ENCODE measurements at places on chromosomes 13 and 19. TPM values are rescaled to one million over a fixed set of nuclear protein-coding genes. Genes with fewer than 3 reads are reported as not detected.

GRCh38 chr13:45226024-45226423, 25.2 kb upstream of the KCTD4 start:
- no peak overlapping the region for H3K27ac ChIP-seq
- no peaks in the 10 kb centered on the region for H3K4me1 ChIP-seq
- H3K36me3 ChIP-seq, result no peaks in the 10 kb centered on the region

OR7D2 gene
- not detected for total RNA-seq

ZBTB45 gene
- 3.7 TPM for total RNA-seq

GRCh38 chr19:29526730-29527499, 1.1 kb downstream of the VSTM2B start:
- H3K27me3 ChIP-seq, result peaks cover 20% of the 10 kb centered on the region
- DNase-seq, result no peak
- no peaks in the 10 kb centered on the region for H3K36me3 ChIP-seq
- H3K4me3 ChIP-seq, result no peak overlapping the region
- no peak overlapping the region for H3K27ac ChIP-seq

TUBA3C gene
- total RNA-seq, result not detected

SNRNP70 gene
- total RNA-seq, result 150 TPM

CERS1 gene
- 2.3 TPM for total RNA-seq

GRCh38 chr19:45766869-45767346, 2.1 kb downstream of the SIX5 start:
- peak overlapping the region; percentile 91 for H3K27ac ChIP-seq
- H3K36me3 ChIP-seq, result no peaks in the 10 kb centered on the region
- no peak for DNase-seq
- peak overlapping the region; percentile 75 for H3K4me3 ChIP-seq
- peaks cover 12% of the 10 kb centered on the region for H3K27me3 ChIP-seq
- H3K4me1 ChIP-seq, result peaks cover 16% of the 10 kb centered on the region

Data from HepG2 (cell line).